CD8-positive, alpha-beta memory T cell (primary cell): ENCODE measurements at places on chromosomes 2 and 18. TPM values are rescaled to one million over a fixed set of nuclear protein-coding genes. Genes with fewer than 3 reads are reported as not detected.

AQP12B gene
- not detected for total RNA-seq

SEPTIN10 gene
- total RNA-seq, result 0.31 TPM

DNA sequence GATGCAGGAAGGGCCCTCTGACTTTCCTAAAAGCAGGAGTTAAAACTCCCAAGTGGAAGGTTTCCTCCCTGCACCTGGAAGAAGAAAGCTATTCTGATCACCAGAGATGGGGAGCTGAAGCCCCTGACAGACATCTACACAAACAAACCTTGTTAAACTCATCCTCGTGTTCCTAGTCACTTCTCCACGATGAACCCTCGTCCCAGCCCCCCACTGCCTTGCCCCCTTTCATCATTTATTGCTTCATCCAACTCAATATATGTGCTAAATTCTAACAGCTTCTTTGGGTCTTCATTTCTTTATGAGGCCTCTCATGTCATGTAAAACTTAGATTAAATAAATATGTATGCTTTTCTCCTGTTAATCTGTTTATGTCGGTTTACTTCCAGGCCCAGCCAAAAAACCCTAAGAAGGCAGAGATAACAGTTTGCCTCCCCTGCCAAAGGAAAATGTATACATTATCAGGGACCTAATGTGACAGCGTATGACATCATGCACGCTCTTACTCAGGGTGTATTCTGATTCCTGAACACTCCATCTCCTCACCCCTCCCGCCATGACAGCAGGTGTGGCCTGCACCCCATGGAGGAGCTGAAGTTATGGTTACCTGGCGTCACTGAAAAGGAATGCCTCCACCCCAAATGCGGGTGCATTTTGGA lies 287.2 kb downstream of the STK39 start:
- no peak for DNase-seq

DNA sequence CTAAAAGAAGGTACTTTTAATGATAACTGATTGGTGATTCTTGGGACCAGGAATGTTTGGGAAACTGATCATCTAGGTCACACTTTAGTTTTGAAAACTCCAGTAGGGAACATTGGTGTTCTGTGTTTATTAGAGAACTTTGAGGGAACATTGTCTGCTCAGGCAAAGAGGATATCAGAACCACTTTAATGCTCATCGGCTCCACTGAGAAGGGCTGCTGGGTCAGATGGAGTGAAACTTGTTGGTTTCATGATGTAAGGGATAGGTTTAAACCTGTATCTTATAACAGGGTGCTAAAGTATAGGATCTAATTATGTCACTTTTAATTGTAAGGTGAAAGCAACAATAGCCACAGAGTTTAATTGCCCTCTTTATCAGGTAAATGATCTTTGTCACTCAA lies 14.2 kb upstream of the POLI start:
- DNase-seq, result no peak

GRCh38 chr2:3223080-3223923 lies 154.3 kb downstream of the EIPR1 start:
- DNase-seq, result no peak

GRCh38 chr2:43325107-43325811 lies 98.9 kb upstream of the ZFP36L2 start:
- DNase-seq, result no peak

GRCh38 chr18:70200286-70200685 lies 5.2 kb downstream of the RTTN start:
- DNase-seq, result no peak

- DNase-seq, result no peak
Observed at GRCh38 chr2:9703701-9704221, 73.0 kb upstream of the YWHAQ start.

GRCh38 chr2:64400733-64401528 lies 53.0 kb upstream of the LGALSL start:
- DNase-seq, result no peak
